PC-9 (cell line): ENCODE measurements at places on chromosomes 3 and 15. TPM values are rescaled to one million over a fixed set of nuclear protein-coding genes. Genes with fewer than 3 reads are reported as not detected.

Gene CP
- total RNA-seq, result 0.28 TPM in 1 of 2 replicates, not detected in the other

Gene TMEM41A
- 37.2 and 54.1 TPM in 2 replicates for total RNA-seq

Gene METTL6
- 14.2 and 17.2 TPM in 2 replicates for total RNA-seq

Gene ISLR2
- 0.15 and 0.25 TPM in 2 replicates for total RNA-seq

Gene GCSAM
- not detected in 2 replicates for total RNA-seq

Gene TMEM108
- not detected in 2 replicates for total RNA-seq

Gene ITGB5
- total RNA-seq, result 226 and 287 TPM in 2 replicates

Gene ATP10A
- not detected in 2 replicates for total RNA-seq

Gene CCR1
- total RNA-seq, result 0.28 TPM in 1 of 2 replicates, not detected in the other

Gene LMOD3
- not detected in 2 replicates for total RNA-seq

Gene FBLN2
- 0.57 and 1.8 TPM in 2 replicates for total RNA-seq

Gene AADAC
- 2.8 and 4.7 TPM in 2 replicates for total RNA-seq

Gene SERINC4
- total RNA-seq, result 0.46 TPM in 1 of 2 replicates, not detected in the other

Gene BMF
- total RNA-seq, result 8.2 and 11.0 TPM in 2 replicates

Gene TIMMDC1
- total RNA-seq, result 145 and 203 TPM in 2 replicates

Gene ALDH1A2
- total RNA-seq, result 3.1 and 4.0 TPM in 2 replicates

Gene SEC22A
- 13.2 and 20.2 TPM in 2 replicates for total RNA-seq

Gene HDC
- total RNA-seq, result not detected in 2 replicates

Gene RETNLB
- not detected in 2 replicates for total RNA-seq

Gene PIGZ
- 2.1 and 5.6 TPM in 2 replicates for total RNA-seq
